Nephron progenitor cell (in vitro differentiated cells): ENCODE measurements at places on chromosomes 12 and 14.

DNA sequence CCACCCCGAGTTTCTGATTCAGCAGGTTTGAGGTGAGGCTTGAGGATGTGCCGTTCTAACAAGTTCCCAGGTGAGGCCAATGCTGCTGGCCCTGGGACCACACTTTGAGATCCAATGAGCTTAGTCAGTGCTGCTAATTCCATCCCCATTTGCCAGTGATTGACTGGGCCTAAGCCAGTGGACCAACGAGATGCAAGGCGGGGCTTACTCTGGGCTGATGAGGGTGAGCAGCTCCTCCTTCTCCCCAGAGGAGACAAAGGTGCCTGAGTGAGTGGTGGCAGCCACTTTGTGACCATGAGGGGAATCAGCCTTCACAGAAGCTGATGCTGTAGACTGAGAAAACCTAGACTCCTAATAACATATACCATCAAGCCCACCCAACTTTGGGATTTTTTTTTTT lies 23.1 kb upstream of the HNF1A start:
- no peaks in the 10 kb centered on the region for H3K36me3 ChIP-seq
- no peak overlapping the region for H3K27ac ChIP-seq
- H3K27me3 ChIP-seq, result peaks cover 20% of the 10 kb centered on the region
- no peaks in the 10 kb centered on the region for H3K4me1 ChIP-seq

DNA sequence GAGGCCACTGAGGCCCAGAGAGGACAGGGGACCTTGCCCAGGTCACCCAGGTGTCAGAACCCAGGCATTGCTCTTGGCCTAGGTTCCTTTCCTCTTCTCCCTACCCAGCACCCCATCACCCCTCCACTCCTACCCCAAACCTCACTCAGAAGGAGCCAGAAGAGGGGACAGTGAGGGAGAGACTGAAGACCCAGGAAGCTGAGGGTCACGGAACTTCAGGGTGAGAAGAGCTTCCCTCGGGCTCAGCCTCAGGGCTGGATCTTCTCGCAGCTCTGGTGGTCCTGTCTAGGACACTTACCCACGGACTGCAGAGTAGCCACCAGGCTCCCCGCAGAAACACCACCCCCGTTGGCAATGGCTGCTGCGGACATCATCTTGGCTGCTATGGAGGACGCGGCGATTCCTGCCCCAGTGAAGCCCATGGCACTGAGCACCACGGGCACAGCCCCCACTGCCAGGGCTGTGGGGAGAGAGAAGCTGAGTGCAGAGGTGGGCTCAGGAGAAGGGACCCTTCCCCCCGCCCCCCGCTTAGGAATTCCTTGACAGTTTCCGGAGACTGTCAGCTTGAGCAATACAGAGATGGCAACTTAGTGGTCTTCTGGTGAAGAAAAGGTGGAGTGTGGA lies 1.1 kb downstream of the IFI27L2 start:
- peaks cover 21% of the 10 kb centered on the region for H3K4me1 ChIP-seq
- peak overlapping the region; percentile 31 for H3K27ac ChIP-seq

GRCh38 chr14:75542588-75543091 lies 20.4 kb downstream of the BATF start:
- no peak overlapping the region for H3K27ac ChIP-seq
- peaks cover 6% of the 10 kb centered on the region for H3K4me1 ChIP-seq
- no peak overlapping the region for H3K4me3 ChIP-seq
- no peak for DNase-seq
- no peaks in the 10 kb centered on the region for H3K36me3 ChIP-seq
- peaks cover 2% of the 10 kb centered on the region for H3K27me3 ChIP-seq

DNA sequence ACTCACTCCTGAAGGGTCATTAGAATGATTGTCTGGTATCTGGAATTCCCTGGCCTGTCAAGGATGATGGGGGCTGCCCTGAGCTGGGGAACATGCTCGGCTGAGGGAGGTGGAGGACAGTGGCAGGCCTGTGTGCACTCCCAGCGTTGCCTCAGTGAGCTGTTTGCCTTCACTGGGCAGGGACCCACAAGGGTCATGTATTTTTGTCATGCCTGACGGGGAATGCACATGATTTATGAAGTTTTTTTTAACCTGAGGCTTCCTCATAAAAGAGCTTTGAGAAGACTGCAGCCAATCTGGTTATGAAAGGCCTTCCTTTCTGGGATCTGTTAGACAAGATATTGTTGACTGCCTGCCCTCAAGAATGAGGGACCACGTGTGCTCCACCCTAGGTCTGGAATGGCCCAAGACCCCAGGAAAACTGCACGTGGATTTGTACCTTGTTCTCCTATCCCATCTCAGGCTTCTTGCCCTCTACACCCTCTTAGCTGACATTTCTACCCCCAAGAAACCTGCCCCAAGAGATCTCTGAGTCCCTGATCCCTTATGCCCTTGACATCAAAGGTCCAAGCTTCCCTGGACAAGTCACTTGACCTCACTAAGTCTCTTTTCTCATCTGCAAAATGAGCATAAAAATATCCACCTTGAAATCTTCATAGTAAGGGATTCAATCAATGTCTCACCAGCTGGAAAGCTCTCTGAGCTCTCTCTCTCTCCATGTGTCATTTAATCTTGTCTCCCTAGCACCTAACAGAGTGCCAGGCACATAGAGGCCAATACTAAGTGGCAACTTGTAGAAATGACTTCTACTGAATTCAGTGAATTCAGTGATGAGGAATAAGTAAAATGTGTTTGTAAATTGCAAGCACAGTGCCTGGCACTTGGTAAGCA lies 24.5 kb upstream of the COL2A1 start:
- peak; percentile 41 for DNase-seq
- H3K36me3 ChIP-seq, result no peaks in the 10 kb centered on the region
- H3K27me3 ChIP-seq, result no peaks in the 10 kb centered on the region
- H3K27ac ChIP-seq, result peak overlapping the region; percentile 97
- H3K4me1 ChIP-seq, result peaks cover 98% of the 10 kb centered on the region

DNA sequence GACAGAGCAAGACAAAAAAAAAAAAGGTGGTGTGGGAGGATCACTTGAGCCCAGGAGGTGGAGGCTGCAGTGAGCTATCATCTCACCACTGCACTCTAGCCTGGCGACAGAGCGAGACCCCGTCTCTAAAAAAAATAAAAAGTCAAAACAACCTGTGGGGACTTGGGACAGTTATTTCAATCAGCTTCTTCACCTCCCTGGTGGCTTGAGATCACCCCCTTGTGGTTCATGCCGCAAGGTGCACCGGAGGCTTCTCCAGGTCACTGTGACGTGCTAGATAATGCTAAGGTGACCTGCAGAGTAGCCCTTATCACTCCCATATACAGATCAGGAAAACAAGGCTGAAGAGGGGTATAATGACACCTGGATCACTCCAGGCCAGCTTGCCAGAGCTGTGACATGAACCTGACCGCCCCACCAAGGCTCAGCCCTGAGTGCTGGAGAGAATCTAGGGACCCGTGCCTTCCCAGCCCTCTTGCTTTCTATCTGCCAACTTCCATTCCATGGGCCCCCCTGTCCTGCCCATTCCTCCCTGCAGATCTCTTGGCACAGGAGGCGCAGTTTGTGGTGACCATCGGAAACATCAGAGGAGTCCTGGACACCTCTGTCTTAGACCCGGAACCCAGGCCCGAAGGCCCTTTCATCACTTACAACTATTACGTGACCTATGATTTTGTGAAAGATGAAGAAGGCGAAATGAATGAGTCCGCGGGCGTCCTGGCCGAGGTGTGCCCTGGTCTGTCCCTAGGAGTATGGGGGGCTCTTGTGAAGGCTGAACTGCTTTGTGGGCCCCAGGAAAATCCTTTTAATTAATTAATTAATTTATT lies 8.1 kb downstream of the LRRC43 start:
- no peak overlapping the region for H3K4me3 ChIP-seq
- H3K27ac ChIP-seq, result no peak overlapping the region
- peaks cover 6% of the 10 kb centered on the region for H3K27me3 ChIP-seq
- H3K36me3 ChIP-seq, result peaks cover 12% of the 10 kb centered on the region
- peaks cover 36% of the 10 kb centered on the region for H3K4me1 ChIP-seq

DNA sequence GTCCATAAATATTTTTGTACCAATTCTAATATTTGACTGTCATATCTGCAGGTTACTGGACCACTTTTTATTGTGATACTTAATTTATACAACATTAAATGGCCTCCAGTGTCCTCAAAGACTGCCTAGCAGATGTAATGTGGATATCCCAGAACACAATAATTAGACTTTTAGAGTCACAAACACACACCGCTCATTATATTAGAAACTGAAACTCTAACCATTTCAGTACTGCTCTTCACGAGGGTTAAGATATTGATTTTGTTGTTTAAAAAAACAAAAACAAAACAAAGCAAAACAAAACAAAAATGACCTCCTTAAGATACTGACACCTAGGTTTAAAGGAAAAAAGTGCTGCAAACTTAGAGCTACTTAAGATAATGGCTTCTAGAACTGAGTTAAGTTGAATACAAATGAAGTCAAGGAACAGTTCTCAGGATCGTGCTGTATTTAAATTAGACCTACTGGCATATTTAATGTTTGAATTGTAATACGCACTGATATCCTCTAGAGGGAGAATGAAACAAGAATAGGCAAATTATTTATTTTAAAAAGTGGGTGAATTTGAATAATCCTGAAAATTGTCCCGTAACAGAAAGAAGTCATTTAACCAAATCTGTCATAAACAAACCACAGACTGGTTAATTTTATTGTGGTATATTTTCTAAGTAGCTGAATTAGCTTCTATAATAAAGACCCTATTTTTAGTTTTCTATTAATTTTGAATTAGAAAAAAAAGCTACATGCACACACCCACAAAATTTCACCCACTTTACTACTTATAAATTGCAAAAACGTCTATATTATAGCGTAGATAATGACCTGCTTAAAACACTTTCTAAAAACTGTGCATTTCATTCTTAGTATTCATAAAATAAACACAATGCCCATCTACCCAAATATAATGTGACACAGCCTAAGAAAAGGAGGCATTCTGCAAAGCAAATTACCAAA lies 395.2 kb upstream of the DCN start:
- no peak for DNase-seq
- H3K27ac ChIP-seq, result no peak overlapping the region
- no peaks in the 10 kb centered on the region for H3K36me3 ChIP-seq
- H3K4me1 ChIP-seq, result peaks cover 36% of the 10 kb centered on the region
- peaks cover 3% of the 10 kb centered on the region for H3K27me3 ChIP-seq

- H3K27ac ChIP-seq, result no peak overlapping the region
- peaks cover 3% of the 10 kb centered on the region for H3K27me3 ChIP-seq
- peaks cover 5% of the 10 kb centered on the region for H3K4me1 ChIP-seq
- no peaks in the 10 kb centered on the region for H3K36me3 ChIP-seq
These were observed 95.2 kb upstream of the PCED1B start for GRCh38 chr12:46983959-46984841.

GRCh38 chr12:81949841-81950308 lies 190.7 kb upstream of the PPFIA2 start:
- H3K36me3 ChIP-seq, result no peaks in the 10 kb centered on the region
- H3K27me3 ChIP-seq, result peaks cover 5% of the 10 kb centered on the region
- no peaks in the 10 kb centered on the region for H3K4me1 ChIP-seq
- DNase-seq, result no peak
- H3K27ac ChIP-seq, result no peak overlapping the region

GRCh38 chr14:102574281-102575159 lies 17.9 kb upstream of the RCOR1 start:
- peak overlapping the region; percentile 98 for H3K27ac ChIP-seq
- H3K27me3 ChIP-seq, result peaks cover 7% of the 10 kb centered on the region
- DNase-seq, result peak; percentile 39
- H3K4me3 ChIP-seq, result peak overlapping the region; percentile 59

GRCh38 chr14:104337351-104337750 lies 199.0 kb downstream of the KIF26A start:
- H3K36me3 ChIP-seq, result no peaks in the 10 kb centered on the region
- H3K4me1 ChIP-seq, result peaks cover 9% of the 10 kb centered on the region
- no peak for DNase-seq
- no peak overlapping the region for H3K4me3 ChIP-seq
- no peak overlapping the region for H3K27ac ChIP-seq

- H3K27ac ChIP-seq, result no peak overlapping the region
- no peak for DNase-seq
- no peaks in the 10 kb centered on the region for H3K27me3 ChIP-seq
- H3K4me1 ChIP-seq, result peaks cover 7% of the 10 kb centered on the region
These were observed 71.4 kb upstream of the GPR68 start for GRCh38 chr14:91315844-91316267.

GRCh38 chr12:57543581-57543980 lies 3.4 kb downstream of the DCTN2 start:
- DNase-seq, result no peak
- H3K36me3 ChIP-seq, result peaks cover 10% of the 10 kb centered on the region
- H3K27ac ChIP-seq, result no peak overlapping the region
- peaks cover 42% of the 10 kb centered on the region for H3K4me1 ChIP-seq

- H3K27me3 ChIP-seq, result peaks cover 34% of the 10 kb centered on the region
- DNase-seq, result peak; percentile 58
- H3K27ac ChIP-seq, result no peak within 1 kb of the TSS
- peak within 1 kb of the TSS; percentile 86 for H3K4me3 ChIP-seq
- peaks cover 19% of the 10 kb centered on the region for H3K4me1 ChIP-seq
These were observed at the start of gene FAR2 for GRCh38 chr12:29148911-29149690. FAR2 (plus strand) TSS chr12:29149278; CDS start chr12:29270450, 121,172 bp downstream.

DNA sequence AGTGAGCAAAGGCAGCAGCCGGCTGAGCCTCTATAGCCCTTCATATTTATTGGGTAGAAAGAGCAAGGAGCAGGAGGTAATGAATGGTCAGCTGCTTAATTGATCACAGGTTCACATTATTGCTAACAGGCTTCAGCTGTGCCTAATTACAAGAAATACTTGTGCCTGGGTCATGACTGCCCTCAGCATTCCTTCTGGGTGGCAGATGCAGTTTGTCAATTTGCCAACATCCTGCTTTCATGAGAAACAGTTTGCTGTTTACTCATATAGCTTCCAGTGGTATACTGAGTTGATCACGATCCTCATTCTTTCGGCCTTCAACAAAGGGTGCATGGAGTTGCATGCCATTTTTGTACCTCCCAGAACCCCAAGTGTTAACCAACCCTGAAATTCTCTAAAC lies 81.0 kb upstream of the PLEKHG7 start:
- peaks cover 4% of the 10 kb centered on the region for H3K27me3 ChIP-seq
- H3K4me3 ChIP-seq, result no peak overlapping the region
- H3K4me1 ChIP-seq, result peaks cover 4% of the 10 kb centered on the region
- no peak overlapping the region for H3K27ac ChIP-seq

GRCh38 chr12:1726753-1727152 lies 35.9 kb downstream of the ADIPOR2 start:
- H3K4me3 ChIP-seq, result no peak overlapping the region
- H3K4me1 ChIP-seq, result peaks cover 13% of the 10 kb centered on the region
- H3K36me3 ChIP-seq, result peaks cover 82% of the 10 kb centered on the region
- H3K27me3 ChIP-seq, result no peaks in the 10 kb centered on the region
- H3K27ac ChIP-seq, result peak overlapping the region; percentile 78
- no peak for DNase-seq

DNA sequence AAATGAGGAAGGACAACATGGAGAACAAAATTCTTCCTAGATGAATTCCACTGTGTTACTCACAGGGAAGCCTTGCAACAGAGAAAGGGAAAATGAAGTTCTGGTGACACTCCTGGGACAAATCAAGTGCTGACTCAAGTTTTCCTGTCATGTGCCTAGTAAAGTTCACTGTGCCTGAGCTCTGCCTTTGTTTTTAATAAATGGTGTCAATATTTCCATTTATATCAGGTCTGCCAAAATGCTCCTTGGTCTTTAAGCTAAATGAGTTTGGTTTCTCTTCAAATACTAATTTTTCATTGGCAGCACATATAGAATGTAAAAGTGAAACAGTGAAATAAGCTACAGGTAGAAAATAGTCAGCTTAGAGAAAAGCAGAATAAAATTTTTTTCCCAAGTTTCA lies 33.0 kb downstream of the HIGD1C start:
- no peak for DNase-seq
- H3K36me3 ChIP-seq, result peaks cover 23% of the 10 kb centered on the region
- H3K4me3 ChIP-seq, result no peak overlapping the region
- H3K27ac ChIP-seq, result no peak overlapping the region
- no peaks in the 10 kb centered on the region for H3K4me1 ChIP-seq
